Stimulated activated CD4-positive, alpha-beta T cell treated with anti-CD3 and anti-CD28 coated beads, TNF-alpha, amount 100 ng/mL, for 1 hour (primary cell): ENCODE measurements at places on chromosomes 13 and 19.

GRCh38 chr19:44142059-44142433 is 692 bp downstream of the ZNF234 start:
- no peak for DNase-seq

GRCh38 chr19:30341611-30342201 is 30.5 kb upstream of the ZNF536 start:
- DNase-seq: no peak

GRCh38 chr19:38679839-38680238 is 32.4 kb downstream of the ACTN4 start:
- DNase-seq: no peak

DNA sequence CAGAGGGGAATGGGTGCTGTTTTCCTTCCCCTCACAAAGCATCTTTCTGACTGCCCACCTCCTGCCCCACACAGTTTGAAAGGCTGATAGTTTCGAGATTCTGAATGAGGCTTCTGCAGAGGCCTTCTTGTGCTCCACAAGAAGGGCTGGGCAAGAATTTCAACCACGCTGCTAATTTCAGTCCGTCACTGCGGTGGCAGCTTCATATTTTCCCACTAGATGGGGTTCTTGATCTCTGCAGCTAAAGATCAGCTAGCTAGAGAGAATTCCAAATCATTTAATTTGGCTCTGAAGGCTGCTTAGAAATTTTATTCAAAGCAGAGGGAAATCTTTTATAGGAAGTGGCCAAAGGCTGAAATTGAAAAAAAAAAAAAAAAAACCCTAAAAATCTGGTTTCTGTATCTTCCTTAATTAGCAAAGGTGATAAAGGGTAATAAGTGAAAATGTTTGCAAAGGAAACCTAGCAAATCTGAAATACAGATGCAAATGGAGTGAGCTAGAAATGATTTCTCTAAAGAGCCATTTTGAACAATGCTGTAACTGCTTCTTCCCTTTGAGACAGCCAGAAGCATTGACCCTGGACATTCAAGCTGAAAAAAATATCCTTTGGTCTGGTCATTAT is 38.0 kb upstream of the C13orf42 start:
- DNase-seq: no peak
